ENCODE measurements at places on chromosomes 2 and 18.

DNA sequence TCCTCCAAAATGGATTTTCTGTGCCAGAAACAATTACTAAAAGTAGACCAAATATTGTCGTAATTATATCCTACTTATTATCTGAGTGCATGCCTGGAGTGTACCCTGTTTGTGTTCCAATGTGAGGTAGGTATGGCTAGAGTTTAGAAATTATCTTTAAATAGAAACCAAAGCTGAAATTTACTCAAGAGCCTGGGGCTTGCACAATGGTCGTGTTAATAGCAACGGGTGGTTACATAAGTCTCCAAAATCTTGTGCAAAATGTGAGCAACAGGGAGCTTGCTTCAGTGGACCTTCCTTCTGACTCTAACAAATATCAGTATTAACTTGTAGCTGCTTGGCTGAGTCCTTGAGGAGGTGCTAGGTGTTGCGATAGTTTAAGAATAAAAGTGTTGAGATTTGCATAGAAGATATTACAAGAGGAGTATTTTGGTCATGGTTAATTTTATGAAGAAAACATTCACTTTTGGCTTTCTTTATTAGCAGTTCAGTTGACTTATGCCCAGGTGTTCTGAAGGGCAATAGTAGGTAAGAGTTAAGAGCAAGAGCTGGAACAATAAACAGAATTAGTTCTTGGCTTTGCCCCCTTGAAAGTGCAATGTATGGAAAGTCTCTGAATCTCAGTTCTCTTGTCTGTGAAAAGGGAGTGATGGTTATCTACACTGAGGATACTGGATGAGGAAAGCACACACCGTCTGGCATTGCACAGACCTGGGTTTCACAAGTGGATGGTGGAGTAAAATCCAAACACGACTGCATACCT, 4.6 kb downstream of the CXCR4 start:
- no peak for DNase-seq

GRCh38 chr2:65922794-65923193, 490.4 kb upstream of the SPRED2 start:
- no peak for DNase-seq

DNA sequence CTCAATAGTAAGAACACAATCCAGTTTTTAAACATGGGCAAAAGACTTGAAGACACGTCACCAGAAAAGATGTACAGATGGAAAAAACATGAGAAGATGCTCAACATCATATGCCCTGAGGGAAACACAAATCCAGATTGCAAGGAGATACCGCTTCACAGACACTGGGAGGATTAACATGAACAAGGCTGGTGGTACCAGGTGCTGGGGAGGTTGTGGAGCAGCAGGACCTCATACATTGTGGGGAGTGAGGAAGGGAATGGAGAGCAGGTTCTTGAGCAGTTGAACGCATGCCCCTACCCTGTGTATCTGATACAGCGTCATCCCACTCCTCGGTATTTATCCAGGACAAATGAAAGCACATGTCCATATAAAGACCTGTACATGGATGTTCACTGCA, 72.1 kb downstream of the ARHGEF4 start:
- DNase-seq: no peak

DNA sequence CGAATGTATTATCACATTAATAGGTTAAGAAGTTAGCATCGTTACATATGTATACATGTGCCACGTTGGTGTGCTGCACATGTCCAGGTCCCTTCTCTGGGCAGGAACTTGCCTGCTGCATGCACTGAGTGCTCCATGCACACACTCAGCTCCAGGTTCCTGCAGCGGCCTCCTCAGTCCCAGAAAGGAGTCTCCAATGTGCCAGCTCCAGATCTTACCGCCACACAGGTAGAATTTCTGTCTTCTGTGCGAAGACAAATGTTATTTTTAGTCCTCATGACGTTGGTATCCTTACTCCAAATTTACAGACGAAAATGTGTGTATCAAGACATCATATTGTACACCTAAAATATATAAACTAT, 127.1 kb downstream of the GALR1 start:
- no peak for DNase-seq

DNA sequence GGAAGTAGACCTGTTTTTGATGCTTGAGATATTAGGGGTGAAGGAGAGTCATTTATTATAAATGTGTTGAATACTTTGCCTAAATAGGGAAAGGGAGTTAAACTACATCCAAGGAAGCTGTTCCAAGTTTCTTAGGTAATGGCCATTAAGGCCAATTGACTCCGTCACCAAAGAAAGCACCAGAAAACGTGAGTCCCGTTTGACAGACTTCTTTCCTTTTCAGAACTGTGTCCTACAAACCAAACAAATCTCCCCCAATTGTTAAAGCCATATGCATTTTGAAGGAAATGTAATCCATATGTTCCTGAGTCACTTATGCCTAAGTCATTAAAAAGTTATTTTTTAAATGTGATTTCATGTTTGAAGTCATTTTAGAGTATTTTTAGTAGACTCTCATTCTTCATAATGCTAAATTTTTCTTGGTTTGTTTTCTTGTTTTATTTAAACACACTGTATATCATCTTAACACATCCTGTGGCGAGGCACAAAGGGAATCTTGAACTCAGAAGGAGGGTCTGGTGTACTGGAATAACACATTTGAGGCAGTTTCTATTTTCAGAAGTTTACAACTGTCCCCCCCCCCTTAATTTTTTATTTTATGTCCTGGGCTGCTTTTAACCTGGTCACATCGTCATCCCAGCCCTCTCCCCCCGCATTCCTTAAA, 133.7 kb downstream of the RHBDD1 start:
- no peak for DNase-seq

- DNase-seq: no peak
Observed at GRCh38 chr2:220614064-220614463, 958.0 kb downstream of the EPHA4 start.

DNA sequence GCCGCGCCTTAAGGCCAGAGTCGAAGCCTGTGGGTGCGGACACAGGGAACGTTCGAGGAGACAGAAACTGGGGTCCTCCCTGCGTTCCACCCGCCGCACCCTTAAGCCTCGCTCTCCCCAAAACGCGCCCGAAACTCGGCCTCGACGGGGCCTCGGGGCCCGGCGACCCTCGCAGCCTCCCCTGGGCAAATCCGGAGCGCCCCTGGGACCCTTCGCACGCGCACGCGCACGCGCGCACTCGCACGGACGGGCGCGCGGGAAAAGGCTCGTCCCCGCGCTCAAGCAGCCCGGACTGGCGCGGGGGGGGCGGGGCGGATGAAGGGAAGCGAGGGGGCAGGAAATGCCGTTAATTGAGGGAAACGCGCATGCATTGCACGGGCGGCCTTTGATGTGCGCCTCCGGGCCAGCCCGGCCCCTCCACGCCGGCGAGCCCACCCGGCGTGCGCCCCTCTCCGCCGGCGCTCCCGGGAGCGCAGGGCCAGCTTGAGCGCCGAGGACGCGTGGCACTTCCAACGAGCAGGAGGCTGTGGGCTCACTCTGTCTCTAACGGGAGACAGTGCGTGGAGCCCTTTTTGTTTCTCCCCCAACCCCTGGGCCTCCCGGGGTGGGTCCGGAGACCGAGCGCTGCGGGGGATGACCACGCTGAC, 5.4 kb upstream of the SALL3 start:
- DNase-seq: no peak
